ENCODE measurements at places on chromosomes 12 and 14.

DNA sequence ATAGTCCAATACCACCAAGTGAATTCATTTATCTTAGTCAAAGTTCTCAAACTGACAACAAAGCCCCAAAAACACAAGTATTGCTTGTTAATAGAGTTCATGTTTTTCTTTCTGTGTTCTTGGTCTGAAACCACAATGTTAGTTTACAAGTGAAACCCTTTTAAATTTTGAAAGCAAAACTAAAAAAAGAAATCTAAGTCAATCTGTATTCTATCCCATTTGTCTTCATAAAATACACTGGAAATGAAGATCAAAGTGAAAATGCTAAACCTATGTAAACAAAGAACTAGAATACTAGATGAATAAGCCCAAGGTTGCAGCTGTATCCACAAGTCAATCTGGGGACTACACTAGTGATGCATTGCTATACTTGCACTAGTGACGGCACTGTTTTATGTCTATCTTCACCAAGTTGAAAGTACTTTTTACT is 10.4 kb downstream of the MAP4K5 start:
- no peak for DNase-seq

DNA sequence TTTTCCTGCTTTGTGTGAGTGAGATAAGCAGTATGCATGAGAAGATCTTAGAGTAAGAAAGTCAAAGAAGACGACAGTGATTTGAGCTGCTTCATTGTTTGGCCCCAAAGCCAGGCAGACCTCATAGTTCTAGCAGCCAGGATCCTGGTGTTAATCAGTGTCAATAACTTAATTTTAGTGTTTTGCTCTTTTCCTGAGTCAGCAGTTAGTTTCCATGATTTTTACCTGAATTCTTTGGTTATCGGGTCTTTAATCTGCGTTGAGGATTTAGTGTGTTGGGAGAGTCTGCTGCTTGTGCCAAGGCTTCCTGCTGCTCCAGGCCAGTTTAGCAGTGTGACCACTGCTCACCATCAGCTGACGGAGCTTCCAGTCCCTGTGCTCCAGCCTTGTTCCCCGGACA is 241.6 kb upstream of the SOX5 start:
- DNase-seq = no peak

DNA sequence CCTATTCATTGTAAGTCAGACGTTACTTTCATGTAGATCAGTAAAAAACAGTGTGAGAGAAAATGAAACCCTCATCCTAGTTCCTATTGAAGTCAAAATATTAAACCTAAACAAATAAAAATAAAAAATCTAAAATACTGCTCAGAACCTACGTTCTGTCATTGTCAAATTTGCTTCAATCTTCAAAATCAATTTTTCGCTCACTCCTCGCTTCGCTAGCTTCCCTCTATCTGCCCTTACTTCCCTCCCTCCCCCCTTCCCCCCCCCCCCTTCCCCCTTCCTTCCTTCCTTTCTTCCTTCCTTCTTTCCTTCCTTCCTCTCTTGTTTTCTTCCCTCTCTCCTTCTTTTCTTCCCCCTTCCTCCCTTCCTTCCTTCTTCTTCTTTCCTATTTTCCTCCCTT is 310.9 kb upstream of the PDE3A start:
- no peak for DNase-seq

DNA sequence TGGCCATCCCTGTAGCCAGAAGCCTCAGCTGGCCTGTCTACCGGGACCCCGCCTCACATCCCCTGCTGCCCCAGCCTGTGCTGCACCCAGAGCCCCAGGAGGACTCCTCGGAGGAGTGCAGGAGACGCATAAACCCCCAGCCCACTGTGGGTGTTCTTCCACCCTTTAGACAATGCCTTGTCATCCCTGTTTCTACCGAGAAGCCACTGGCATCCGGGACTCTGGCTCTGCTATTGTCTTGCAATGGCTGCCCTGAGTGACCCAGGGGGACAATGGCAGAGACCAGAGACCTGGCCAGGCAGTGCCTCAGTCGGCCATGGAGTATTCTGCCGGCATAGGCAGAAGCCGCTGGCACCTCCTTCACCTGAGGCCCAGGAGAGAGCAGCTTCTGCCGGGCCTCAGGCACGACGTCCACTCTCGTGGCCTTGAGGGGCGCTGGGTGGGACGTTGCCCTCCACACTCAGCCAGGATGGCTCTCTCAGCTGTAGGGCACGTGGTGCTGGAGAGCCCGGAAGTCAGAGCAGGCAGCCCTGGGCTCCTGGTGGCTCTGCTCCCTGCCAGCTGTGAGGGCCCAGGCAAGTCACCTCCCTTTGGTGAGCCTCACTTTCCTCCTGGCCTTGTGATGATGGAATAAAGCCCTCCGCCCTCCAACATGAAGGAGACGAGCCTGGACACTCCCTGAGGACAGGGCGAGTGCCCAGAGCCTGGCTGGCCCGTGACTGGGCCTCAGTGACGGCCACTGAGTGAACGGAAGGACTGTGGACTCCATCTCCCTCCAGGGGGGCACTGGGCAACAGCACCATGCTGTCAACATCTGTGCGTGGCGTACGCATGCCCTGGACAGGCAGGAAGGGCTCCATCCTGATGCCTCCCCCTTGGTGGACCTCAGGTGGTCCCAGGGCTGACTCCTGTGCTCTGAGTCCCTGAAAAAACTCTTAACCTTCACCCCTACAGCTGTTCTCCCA is 41.0 kb downstream of the TRAFD1 start:
- DNase-seq = no peak

DNA sequence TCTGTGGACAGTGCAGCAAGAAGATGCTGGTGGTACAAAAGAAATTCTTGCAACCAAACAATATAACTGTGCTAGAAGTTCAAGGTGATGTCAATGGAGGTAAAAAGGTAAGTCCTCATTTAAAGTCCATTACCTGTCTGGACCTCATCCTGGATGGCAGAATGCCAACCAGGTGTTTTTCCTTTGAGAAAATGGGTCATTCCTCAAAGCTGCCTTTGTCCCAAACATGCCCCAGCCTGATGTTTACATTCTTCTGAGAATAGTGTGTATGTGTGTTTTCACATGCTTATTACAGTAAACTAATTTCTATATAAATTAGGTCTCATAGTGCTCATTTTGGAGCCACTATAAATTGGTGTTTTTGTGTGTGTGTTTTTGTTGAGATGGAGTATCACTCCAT is 24.9 kb downstream of the ACTR6 start:
- no peak for DNase-seq

DNA sequence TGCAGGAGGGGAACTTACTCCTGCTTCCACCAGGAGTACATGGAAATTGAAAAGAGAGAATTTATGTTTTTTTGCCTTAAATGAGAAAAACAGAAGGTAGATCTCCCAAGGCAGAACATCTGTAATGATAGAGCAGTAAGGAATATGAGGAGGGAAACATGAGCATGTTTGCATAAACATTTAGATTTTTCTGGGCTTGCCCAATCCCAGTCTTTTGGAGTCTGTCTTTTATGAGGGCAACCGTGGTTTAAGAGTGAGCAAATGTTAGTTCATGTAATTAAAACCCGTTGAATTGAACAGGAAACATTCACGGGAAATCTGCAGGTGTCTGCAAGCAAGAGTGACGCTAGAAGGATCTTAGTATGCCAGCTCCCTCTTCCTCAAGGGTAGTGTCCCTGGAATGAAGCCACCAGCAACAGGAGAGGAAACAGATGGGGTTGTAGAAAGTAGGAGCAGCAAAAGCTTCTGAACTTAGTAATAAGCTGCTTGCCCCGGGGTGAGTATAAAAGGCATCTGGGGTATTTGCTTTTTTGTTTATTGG is 79.3 kb downstream of the ARF6 start:
- DNase-seq = peak; percentile 9

- no peak for DNase-seq
These were observed 92.4 kb upstream of the PKP2 start for GRCh38 chr12:32988982-32989381.

DNA sequence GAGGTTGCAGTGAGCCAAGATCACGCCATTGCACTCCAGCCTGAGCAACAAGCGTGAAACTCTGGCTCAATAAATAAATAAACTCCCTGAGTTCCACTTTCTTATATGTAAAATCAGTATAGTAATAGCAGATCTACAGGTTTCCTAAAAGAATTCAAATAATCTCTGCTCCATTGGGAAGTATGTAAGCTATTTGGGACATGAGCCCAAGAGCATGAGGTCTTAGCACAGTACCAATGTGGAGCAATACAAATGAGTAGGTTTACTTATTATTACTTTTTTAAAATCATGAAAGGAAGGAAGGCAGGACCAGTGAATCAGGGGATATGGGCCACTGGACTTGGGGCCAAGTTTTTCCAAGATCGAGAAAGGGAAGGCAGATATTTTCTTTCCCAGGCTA is 216.9 kb upstream of the DIO2 start:
- DNase-seq = no peak

DNA sequence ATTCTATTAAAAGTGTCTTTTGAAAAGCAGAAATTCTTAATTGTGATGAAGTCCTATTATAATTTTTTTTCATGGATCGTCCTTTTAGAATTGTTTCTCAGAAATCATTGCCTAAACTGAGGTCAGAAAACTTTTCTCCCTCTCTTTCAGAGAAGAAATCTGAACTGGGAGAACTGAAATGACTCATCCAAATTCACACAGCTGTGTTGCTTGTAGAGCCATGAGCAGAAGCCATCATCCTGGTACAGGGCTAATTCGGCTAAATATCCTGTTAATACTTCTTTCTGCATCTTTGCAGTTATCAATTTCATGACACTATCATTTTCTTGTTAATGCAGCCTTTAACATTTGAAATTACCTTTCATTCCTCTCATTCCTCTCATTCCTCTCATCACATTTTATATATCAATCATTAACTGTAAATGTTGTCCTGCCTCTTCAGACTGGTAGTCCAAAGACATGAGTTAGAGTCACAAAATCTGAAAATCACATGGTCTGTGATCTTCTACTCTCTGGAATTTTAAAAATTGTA is 15.5 kb downstream of the SLC15A5 start:
- no peak for DNase-seq

DNA sequence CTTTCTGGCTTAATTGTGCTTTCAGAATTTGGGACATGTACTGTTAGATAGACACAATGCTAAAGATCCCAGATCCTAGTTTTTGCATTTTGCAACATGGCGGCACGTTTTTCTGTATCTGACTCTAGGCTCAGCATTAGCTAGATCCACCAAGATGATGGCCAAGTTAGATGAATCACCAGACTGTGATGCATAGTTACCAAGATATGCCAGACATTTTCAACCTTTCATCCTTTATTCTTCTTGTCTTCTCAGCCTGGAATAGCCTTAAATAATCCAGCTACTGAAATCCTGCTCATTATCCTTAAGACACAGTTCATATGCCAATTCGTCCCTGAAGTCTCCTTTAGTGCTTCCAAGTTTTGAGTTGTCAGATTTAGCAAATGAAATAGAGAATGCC is 144.9 kb upstream of the CRY1 start:
- DNase-seq = no peak

DNA sequence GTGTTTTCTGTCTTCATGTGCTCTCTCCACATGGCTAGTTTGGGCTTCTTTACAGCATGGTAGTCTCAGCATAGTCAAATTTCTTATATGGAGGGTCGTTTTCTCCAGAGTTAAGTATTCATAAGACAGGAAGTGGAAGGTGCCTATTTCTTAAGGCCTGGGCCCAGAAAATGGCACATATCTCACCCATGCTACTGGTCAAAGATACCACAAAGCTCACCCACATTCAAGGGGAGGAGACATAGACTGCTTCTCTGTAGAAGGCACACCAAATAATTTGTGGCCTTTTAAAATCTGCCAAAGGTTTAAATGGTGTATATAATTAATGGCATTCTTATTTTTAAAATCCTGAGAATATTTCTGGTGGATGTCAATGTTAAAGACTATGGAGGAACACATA is 44.8 kb downstream of the CCDC91 start:
- DNase-seq = no peak

DNA sequence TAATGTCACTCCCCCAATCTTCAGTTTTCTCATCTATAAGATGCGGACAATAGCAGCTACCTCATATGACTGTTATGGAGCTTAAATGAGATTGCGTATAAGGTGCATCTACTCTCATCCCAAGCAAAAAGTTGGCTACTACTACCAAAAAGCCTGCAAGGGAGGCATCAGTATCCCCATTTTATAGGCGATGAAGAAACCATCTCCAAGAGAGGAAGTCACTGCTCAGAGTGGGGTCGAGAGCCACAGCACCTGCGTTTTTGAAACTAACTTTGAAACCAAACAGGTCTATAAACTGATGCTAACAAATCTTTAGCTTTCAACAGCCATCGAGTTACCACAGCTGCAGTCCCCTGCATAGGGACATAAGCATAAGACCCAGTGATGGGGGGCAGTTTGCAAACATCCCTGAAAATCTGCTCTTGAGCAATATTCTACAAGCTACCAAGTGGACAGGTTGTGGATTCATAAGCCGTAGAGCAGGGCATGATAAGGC is 3.5 kb downstream of the GCN1 start:
- DNase-seq = no peak

- no peak for DNase-seq
These were observed 752 bp downstream of the PRICKLE1 start for GRCh38 chr12:42588524-42589464.

GRCh38 chr14:22872833-22873520 is 1.4 kb downstream of the LRP10 start:
- no peak for DNase-seq

GRCh38 chr12:15538881-15539280 is 216.6 kb downstream of the PTPRO start:
- no peak for DNase-seq

DNA sequence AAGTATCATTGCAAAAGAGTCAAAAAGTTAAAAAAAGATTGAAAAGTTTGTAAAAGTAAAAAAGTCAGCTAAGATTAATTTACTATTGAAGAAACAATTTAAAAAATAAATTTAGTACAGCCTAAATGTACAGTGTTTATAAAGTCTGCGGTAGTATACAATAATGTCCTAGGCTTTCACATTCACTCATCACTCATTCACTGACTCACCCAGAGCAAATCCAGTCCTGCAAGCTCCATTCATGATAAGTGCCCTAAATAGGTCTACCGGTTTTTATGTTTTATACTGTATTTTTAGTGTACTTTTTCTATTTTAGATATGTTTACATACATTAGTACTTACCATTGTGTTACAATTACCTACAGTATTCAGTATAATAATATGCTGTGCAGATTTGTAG is 43.9 kb upstream of the ABCC9 start:
- no peak for DNase-seq

DNA sequence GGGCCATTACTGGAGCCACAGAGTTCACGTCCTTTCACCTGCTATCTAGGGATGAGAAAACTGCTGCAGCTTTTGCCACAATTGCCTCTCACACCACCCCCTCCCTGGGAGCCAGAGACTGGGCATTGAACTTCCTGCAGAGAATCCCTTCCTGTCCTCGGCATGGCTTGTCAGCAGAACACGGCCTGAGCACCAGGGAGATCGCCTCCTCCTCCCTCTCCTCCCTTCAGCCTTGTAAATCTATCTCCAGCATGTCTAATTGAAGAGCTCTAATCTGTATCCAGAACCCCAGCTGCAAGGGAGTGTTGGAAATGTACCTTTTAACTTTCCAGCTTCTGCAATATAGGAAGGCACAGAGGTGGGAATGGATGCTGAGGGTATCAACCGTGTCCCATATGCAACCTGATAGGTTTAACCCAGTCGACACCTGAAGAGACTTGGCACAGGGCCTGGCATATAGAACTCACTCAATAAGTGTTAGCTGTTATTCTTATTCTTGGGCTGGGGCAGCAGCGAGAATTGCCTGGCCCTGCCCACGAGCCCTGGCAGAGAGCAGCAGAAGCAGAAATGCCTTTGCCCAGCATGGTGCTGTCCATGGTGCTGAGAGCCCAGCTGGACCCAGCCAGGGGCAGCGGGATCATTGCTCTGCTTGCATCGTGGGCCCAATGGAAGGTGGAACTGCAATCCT is 26.8 kb downstream of the TMEM63C start:
- peak; percentile 50 for DNase-seq
